Pancreas (tissue), 10 donors: ENCODE measurements at places on chromosomes 7 and 10.

DNA sequence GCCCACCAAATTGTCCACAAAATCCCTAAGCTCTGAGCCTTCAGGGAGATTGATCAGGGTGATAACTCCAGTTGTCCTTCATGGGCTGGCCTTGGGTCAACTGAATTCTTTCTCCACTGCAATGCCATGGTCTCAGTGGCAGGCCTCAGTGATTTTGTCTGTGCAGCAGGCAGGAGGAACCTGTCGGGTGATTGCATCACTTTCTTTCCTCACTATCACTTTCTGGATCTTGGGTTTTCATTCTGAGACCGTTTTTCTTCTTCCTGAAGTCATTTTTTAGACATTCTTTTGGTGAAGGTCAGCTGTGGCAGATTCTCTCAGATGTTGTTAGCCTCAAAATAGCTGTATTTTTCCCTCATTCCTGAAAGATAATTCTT is 28.8 kb upstream of the LCOR start:
- no peak for DNase-seq

DNA sequence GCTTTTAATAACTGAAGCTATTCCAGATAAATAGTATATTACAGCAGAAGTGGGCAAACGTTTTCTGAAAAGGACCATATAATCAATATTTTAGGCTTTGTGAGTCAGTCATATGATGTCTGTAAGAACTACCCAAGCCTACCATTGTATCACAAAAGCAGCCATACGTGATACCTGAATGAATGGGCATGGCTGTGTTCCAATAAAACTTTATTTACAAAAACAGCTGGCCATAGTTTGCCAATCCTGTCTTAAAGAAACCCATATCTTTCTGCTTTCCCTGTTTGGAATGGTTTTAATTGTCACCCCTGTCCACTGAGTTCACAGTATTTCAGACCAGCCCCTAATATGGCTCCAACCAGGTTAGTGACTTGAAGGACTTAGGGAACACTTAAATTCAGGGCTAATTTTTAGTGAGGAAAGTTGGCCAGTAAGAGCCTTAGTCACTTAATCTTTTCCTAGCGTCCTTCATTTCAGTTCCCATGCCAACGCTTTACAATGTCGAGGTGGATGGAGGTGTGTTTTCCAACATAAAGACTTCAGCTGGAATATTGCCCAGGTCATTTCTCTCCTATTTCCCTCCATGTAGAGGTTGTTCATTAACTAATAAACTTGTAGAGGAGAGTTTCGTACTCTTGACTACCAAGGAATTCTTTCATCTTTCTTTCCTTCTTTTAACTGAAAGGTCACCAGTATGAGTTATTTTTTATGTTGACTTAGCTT is 184.5 kb downstream of the TRIL start:
- no peak for DNase-seq

GRCh38 chr7:65809982-65810288 is 62.9 kb upstream of the VKORC1L1 start:
- no peak for DNase-seq

GRCh38 chr10:49740346-49741107 is 21.6 kb downstream of the OGDHL start:
- no peak for DNase-seq

GRCh38 chr10:129755158-129755591 is 208.9 kb downstream of the EBF3 start:
- no peak for DNase-seq

- no peak for DNase-seq
Observed at GRCh38 chr7:94996369-94996768, 89.0 kb downstream of the PPP1R9A start.

DNA sequence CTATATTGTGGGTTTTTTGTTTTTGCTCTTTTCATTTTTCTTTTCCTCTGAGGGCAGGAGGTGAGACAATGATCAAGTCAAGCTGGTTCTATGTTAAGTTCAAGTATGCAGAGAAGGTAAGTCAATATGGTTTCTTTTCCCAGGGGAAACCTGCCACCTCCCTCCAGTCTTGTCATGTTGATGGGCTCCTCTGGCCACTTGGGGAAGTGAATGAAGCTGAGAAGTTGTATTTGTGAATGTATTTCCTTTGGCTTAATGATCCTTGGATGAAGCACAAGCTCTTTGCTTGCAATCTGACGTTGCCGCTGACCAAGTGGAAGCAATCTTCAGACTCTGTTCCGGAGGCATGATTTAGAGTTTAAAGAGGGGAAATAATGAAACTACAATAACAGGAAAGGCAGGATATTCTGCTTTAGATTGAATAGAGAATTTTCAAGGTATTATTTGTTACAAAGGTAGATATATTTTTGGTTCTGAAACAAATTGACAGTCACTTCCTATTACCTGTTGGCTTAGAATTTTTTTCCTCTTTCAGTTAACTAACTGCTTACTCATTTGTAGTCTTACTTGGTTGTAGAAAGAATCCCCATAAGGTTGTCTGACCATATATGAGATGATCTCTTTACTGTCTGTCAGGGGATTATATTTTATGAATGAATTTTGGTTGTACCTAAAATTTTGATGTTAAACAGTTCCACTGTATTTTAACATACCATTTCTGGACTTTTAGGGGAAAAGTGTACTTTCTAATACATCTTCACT is 369.6 kb downstream of the AUTS2 start:
- DNase-seq = no peak

DNA sequence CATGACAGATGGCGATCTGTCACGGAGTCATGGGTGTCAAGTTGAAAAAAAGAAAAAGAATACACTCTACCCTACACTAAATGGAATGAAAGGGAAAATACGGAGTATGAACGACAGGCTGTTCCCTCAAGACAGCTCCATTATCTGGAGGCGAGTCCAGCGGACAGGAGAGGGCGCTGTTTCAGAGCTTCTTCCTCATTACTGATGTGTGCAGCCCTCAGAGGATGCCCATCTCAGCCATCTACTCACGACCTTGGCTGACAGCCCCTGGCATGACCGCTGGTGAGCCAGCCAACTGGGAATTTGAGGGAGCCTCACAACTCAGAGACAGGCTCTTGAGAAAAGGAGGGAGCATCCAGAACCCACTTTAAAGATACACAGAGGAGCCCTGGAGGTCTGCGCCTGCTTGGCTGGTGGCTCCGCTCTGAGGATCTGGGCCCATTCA is 49.6 kb upstream of the SMNDC1 start:
- DNase-seq = peak; percentile 47

DNA sequence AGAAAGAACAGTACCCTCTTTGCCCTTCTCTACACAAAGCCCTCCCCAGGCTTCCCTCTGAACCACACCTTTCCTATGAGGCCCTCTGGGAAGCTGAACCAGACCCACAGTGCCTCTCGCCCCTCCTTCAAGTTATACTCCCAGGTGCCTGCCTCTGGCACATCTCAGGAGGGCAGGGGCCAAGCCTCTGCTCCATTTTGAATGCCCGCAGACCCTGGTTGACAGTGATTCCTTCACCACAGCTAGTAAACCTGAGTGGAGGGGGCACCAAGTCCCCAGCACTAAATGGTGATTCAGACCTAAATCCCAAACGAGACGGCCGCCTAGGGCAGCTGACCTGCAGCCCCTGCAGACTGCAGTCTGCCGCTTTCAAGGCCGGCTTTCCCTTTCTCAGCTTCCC is 230.5 kb upstream of the ZNF32 start:
- no peak for DNase-seq

DNA sequence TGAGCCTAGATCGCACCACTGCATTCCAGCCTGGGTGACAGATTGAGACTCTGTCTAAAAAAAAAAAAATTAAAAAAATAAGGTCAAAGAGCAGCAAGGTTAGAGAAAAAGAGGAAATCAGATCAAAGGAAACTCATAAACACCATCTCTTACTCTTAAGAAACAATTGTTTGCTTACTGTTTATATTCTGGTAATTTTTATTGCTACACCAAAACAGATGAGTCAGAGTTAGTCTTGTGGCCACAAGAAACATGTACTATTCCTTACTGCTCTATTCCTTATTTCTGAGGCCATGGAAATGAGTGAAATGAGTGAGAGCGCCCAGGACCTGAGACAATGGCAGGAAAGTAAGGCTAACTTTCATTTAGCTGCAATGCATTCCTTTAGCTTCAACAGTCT is 387.3 kb downstream of the HPSE2 start:
- DNase-seq = no peak

DNA sequence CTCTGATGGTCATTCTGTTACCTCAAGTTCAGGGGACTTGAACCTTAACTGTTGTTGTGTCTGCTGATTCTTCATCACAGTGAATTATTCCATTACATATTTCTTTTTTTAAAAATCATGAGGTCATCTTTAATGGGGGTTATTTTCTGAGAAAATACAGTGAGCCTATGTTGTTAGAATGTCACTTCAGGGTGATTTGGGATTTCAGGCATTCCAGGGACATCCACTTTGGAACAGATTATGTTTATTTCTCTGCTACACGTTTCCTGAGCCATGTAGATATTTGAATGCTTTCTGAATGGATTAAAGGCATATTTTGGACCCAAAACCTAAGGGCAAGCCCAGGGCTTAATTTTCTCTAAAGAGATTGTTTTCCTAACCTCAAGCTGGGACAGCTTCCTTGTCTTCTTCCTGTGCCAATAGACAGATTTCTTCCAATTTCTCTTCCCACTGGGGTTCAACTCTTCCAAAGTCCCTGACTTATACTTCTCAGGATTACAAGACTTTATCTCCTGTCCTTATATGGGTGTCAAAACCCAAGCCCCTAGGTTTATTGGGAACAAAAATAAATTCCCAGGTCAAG is 271.7 kb downstream of the ARHGAP12 start:
- DNase-seq = no peak

DNA sequence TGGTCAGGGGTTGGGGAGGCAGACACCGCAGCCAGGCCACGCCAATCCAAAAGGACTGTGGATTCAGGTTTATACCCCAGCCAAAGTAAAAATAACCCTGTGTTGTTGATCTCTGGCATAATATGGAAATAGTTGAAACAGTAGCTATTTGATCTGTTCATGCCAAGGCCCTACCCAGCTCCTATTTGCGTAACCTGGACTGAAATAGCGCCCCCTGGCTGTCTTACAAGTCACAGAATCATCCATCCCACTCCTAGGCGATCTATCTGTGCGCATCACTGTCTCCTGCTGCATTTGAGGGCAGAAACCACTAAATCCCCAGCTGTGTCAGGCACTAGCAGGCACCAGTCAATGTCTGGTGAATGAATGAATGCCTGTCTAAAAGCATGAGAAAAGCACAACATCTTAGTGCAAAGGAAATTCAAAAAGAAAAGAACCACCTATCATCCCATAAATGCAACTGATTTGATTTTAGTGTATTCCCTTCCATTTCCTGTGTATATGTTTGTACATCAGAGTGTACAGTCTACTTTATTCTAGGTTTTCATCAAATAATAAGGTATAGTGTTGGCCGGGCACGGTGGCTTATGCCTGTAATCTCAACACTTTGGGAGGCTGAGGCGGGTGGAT is 160.0 kb downstream of the SLIT1 start:
- peak; percentile 58 for DNase-seq

DNA sequence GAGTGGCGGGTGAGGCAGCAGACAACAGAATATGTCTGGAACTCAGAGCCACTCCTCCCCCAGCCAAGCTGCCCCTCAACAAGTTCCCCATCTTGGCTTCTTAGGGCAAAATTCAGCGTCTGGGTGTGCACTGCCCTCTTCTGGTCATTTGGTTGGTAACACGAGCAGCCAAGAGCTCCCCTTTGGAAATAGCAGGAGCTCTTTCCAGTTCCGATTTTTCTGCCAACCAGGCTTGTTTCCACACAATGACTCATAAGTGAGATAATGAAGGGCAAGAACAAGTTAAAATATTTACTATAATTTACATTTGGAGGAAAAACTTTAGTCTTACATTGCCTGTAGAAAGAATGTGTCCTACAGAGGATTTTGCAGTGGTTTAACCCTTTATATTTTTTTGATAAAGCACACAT is 70.5 kb downstream of the ADCYAP1R1 start:
- peak; percentile 64 for DNase-seq

- no peak for DNase-seq
Observed at GRCh38 chr10:24701447-24701846, 22.2 kb downstream of the ARHGAP21 start.

DNA sequence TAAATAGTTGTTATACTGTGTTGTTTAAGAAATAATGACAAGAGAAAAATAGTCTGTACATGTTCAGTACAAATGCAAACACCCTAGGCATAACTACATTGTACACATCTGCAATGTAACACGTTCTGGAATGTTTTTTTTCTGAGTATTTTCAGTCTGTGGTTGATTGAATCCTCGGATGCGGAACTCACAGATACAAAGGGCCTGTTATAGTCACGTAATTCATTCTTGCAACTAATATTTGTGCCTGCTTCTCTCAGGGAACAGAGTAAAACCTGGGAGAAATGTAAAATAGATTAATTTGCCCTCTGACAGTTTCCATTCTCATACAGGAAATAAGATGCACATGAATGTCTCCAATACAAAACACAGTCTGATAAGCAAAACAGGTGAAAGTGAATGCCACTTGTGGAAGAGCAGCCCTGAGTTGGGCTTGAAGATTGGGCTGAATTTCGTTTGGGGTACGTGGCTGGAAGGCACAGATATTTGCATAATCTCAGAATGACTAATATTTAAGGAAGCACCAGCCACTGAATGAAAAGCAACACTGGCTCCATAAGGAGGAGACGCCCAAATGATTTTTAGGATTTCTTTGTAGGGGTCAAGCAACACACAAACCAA is 19.1 kb downstream of the DENND2A start:
- no peak for DNase-seq

- DNase-seq = peak; percentile 9
Observed at GRCh38 chr10:30182191-30183054, 123.0 kb upstream of the JCAD start.

- peak; percentile 19 for DNase-seq
Observed at GRCh38 chr7:99928994-99929729, at the start of gene GJC3. GJC3 (minus strand) TSS chr7:99929620; CDS start chr7:99929620, 0 bp downstream.

GRCh38 chr7:110771717-110772116 is 319.2 kb upstream of the LRRN3 start:
- no peak for DNase-seq

- DNase-seq = no peak
Observed at GRCh38 chr10:29860166-29860565, 199.2 kb downstream of the JCAD start.

- no peak for DNase-seq
Observed at GRCh38 chr10:3167611-3168330, 4.8 kb downstream of the PITRM1 start.

DNA sequence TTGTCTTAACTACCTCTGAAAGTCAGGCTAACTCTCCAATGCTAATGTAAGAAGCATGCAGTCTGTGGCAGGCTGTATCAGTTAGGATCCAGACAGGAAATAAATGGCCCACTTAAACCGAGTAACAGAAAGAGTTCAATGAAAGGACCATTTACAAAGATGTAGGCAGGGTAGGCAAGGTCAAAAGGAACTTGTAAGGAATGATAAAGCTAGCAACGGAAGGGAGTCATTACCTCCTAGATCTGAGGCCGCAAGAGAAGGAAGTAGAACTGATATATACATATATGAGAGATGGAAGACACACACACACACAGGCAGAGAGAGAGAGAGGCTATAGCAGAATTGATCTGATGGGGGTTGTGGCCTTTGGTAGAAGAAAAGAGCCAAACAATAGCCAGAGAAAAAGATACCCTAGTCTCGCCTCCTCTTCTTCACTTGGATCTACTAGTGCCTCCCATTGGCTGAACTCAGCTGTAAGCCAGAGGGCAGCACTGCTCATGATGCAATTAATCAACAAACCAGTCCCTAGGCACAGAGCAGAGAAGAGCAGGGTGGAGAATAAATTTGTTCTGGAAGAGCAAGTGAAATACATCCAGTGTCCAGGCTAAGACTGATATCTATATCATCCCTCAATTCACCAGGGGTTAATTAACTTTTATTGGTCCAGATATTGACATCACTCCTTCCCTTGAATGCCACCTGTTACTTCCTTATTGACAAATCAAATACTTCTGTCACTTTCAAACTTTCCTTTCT is 91.2 kb downstream of the LSMEM1 start:
- no peak for DNase-seq
